ENCODE measurements at places on chromosomes 13 and 19. TPM values are rescaled to one million over a fixed set of nuclear protein-coding genes. Genes with fewer than 3 reads are reported as not detected.

- DNase-seq: no peak
These were observed 1.2 kb downstream of the BRCA2 start for GRCh38 chr13:32316501-32316900.

USE1 gene
- polyA plus RNA-seq: 28.5 TPM

GRCh38 chr13:71864094-71864985, 2.7 kb downstream of the DACH1 start:
- peak; percentile 5 for DNase-seq

GRCh38 chr13:61410669-61411297, 4.9 kb downstream of the PCDH20 start:
- peak; percentile 31 for DNase-seq

DNA sequence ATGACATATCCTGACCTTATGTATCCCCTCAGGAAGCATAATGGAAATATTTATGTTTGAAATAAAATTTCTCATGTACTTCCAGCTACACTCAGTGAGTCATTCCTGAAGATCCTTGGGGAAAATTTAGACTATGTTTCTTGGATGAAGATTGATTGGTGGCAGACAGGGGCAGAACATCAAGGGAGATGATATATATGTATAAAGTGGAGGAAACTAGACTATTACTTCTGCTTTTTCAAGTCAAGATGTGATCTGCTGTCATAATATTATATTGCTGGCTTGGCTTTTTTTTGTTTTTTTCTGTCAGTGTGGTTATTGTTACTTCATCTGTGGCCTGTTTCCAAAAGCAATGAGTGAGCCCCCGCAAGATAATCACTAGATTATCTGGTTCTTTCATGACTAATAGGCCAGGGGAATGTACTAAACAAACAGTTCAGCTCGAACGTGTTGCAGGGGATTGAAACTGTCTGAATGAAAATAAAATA, 87.2 kb upstream of the TNFSF11 start:
- DNase-seq: no peak

GRCh38 chr13:111898956-111899713, 167.8 kb upstream of the SOX1 start:
- no peak for DNase-seq

- no peak for DNase-seq
These were observed 107.2 kb downstream of the UQCRFS1 start for GRCh38 chr19:29105629-29106292.

- DNase-seq: no peak
These were observed 2.6 kb downstream of the P2RY11 start for GRCh38 chr19:10113964-10114650.

TMEM59L gene
- 2.4 TPM for polyA plus RNA-seq

DNA sequence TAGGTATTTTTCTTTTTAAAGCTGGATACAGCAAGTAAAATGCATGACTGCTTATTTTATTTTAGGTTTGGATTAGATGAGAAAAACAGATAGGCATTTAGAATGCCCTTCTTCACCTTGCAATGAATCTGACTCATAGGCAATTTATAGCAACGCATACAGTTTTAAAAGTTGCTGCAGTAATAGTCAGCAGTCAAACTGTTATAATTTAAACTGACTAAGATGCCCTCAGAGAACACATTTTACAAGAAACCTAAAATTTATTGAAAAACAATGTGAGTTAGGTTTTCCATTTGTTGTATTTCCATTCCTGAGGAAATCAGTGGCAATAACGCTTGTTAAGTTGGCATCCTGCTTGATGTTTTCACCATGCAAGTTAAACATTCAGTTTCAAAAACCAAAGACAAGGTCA, 1128.2 kb upstream of the PCDH9 start:
- no peak for DNase-seq

JSRP1 gene
- 0.79 TPM for polyA plus RNA-seq

DNA sequence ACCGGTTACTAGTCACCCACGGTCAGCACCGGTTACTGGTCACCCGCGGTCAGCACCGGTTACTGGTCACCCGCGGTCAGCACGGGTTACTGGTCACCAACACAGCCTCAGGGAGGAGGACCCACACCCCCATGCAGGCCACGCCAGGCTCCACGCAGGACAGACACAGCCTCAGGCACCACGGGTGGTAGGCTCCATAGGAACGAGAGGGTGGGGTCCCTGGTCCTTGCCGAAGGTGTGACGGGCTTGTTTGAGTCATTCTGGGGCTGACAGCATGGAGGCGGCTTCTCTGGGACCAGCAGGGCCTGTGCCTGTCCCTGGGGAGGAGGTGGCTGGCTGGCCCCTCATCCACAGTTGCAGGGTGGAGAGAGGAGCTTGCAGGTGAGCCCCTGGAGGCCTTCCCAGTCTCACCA, 122.8 kb upstream of the SOX1 start:
- DNase-seq: no peak

SSC5D gene
- polyA plus RNA-seq: 0.15 TPM

- no peak for DNase-seq
These were observed 22.1 kb downstream of the CUL4A start for GRCh38 chr13:113231306-113232207.

LRCH1 gene
- polyA plus RNA-seq: 6.0 TPM

DNA sequence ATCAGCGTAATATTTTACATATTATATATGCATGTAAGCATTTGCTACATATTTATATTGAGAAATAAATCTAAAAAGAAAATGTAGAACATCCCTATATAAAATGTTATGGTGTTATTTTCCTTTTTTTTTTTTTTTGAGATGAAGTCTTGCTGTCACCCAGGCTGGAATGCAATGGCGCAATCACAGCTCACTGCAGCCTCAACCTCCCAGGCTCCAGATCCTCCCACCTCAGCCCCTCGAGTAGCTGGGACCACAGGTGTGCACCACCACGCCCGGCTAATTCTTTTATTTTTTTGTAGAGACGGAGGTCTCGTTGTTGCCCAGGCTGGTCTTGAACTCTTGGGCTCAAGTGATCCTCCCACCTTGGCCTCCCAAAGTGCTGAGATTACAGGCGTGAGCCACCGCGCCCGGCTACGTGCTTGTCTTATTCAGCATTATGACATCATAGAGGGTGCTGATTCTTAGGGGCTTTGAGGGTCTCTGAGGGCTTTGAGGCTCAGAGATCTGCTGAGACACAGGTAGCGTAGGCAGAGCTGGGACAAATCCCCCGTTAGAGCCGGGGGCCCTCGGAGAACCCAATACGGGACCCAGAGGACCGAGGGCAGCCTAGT, 101.9 kb downstream of the GADD45B start:
- DNase-seq: no peak

DNA sequence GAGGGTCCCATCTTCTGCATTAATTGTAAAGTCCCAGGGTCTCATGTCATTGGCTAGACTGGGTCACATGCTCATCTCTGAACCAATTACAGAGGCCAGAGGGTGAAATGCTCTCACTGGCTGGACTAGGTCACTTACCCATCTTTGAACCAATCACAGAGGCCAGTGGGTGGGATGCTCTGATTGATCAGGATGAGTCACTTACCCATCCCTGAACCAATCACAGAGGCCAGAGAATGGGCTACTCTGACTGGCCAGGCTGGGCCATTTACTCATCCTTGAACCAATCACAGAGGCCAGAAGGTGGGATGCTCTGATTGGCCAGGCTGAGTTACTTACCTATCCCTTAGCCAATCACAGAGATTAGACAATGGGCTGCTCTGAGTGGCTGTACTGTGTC, 5.3 kb downstream of the MISP start:
- DNase-seq: no peak

- DNase-seq: no peak
These were observed 4.1 kb upstream of the TLE6 start for GRCh38 chr19:2973229-2973628.

LILRA5 gene
- polyA plus RNA-seq: not detected

DNA sequence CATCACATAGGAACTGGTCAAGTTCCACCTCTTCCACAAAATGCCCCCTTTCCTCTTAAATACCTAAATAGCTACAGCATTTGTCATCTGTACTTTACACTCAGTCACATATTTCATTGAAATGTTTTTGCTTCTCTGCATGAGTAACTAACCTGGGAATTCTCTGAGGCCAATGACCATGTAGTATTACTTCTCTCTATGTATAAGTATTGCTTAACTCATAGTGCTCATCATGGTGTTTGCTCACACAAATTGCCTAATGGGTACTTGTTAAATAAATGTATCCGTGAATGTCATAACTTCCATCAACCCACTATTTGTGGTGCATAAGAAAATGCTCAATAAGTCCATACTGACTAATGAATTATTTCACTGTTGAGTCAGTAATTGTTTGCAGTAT, 115.5 kb downstream of the FGF14 start:
- DNase-seq: no peak

DNA sequence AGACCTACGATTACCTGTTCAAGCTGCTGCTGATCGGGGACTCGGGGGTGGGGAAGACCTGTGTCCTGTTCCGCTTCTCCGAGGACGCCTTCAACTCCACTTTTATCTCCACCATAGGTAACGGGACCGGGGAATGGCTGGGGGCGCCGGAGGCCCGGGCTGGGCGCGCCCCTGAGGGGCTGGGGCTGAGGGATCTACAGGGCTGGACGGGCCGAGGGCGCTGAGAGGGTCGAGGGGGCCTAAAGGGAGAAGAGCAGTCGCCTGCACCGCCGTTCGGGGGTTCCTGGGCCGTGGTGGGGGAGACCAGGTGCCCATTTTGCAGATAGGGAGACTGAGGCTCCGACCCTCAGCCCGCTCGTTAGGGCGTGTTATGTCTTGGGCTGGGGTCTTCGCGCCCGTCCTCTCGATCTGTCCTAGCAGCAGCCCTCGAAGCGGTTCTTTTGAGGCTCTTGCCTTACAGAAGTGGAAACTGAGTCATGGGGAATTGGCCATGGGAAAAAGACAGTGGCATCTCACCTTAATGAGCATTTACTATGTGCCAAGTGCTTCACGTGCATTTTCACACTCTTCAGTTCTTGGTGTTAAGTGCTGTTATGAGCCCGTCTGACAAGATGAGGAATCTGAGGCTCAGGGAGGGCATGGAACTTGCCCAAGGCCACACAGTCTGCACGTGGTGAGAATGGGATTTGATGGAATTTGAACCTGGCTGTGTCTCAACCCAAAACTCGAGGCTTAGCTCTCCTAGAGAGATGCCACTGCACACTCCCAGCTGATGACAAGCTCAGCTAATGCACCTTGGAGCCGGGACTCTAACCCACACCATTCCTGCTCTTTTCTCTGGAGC, 442 bp downstream of the RAB8A start:
- peak; percentile 26 for DNase-seq

- DNase-seq: no peak
These were observed 4.7 kb downstream of the LYPD5 start for GRCh38 chr19:43797556-43797955.

GRCh38 chr13:41402691-41403511, 54.4 kb upstream of the RGCC start:
- peak; percentile 5 for DNase-seq

DNA sequence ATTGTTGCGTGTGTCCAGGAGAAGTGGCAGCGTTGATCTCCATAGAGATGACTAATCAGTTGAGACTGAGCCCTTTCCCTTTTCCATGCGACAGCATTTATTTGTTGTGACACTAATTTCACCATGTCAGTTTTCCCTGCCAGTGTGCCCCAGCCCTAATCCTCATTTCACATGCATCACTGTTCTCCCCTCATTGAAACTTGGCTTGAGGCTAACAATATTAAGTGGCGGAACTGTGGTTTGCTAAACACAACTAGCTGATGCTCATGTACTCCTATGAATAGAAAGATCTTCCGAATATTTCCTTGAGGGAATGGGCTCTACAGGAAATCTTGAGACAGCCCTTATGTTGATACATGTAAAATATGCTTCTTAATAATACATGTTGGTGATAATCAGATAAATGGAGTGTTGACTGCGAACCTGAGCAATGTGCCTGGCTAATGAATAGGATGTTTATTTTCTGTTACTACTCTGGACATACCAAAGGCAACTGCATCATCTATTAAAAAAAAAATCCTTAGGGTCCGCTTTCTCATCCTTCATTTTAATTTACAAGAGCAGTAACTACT, 258.6 kb downstream of the ATP8A2 start:
- no peak for DNase-seq

DNA sequence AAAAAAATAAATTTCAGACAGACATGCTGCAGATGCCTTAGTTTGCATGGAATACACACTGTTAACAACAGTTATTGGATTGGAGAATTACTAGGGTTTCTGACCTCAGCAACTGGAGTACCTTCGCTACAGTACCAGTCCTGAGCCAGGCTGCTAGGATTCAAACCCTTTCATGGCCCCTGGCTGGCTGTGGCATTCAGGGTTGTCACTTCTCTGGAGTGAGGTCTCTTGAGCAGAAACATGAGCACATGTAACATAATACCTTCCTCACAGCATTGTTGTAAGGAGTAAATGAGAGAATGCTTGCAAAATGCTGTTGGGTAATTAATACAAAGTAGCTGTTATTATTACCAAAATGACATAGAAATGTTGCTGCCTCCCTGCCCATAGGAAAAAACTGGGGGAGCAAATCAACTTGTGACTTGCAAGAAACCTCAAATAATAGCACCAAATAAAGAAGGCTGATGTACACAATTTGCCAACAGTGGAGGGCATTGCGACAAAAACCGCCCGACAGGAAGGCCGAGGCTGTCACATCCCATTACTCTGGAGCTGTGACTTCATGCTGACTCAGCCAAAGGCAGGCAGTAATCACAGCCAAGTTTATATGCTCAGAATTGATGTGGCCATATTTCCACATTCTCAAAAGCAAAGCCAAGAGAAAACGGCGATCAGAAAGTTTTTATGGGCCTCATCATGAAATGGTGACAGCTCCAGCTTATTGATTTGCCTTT, 100.4 kb downstream of the RFC3 start:
- peak; percentile 83 for DNase-seq

JAK3 gene
- polyA plus RNA-seq: 11.0 TPM

DNA sequence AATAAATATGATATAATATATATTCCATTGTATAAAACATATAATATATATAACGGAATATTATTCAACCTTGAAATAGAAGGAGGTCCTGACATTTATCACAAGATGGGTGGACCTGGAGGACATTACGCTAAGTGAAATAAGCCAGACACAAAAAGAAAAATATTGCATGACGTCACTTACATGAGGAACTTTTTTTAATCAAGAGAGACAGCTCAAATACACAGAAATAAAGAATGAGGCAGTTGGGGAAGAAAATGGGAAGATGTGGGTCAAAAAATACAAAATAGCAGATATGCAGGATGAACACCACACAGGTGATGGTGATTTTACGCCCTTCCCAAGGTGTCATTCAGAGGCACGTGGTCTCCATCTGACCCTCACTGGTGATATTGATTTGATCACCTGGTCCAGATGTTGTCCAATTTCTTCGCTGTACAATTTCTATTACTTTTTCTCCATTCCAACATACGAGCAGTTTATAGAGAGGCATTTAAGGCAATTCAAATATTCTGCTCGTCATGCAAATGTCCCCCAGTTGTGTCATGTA, 513 bp upstream of the ZNF317 start:
- DNase-seq: no peak

GRCh38 chr13:99354371-99354951, 47.3 kb upstream of the GPR183 start:
- no peak for DNase-seq

DNA sequence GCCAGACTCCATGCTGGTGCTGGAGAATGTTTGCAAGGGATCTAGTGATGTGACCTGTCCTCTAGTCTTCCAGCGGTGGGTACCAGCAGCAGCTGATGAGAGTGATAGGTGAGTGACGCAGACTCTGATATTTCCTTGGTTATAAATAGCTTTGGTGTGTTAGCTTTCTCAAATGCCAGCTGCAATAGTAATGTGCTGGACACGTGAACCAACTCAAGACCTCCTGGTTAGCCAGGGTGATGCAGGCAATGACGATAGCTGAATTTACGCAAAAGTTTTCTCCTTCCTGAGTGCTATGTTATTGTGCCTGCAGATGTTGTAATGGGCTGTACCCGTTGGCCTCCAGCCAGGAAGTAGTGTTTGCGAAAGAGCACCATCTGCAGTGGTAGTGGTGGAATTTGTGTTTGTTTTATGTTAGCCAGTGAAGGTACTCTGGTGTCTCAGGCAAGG, 129.5 kb downstream of the CYSLTR2 start:
- no peak for DNase-seq

GRCh38 chr13:33092073-33092987, 76.1 kb downstream of the KL start:
- no peak for DNase-seq
